ENCODE measurements at places on chromosomes 7 and 10.

- DNase-seq = no peak
These were observed 67.9 kb downstream of the DENND11 start for GRCh38 chr7:141634065-141634464.

DNA sequence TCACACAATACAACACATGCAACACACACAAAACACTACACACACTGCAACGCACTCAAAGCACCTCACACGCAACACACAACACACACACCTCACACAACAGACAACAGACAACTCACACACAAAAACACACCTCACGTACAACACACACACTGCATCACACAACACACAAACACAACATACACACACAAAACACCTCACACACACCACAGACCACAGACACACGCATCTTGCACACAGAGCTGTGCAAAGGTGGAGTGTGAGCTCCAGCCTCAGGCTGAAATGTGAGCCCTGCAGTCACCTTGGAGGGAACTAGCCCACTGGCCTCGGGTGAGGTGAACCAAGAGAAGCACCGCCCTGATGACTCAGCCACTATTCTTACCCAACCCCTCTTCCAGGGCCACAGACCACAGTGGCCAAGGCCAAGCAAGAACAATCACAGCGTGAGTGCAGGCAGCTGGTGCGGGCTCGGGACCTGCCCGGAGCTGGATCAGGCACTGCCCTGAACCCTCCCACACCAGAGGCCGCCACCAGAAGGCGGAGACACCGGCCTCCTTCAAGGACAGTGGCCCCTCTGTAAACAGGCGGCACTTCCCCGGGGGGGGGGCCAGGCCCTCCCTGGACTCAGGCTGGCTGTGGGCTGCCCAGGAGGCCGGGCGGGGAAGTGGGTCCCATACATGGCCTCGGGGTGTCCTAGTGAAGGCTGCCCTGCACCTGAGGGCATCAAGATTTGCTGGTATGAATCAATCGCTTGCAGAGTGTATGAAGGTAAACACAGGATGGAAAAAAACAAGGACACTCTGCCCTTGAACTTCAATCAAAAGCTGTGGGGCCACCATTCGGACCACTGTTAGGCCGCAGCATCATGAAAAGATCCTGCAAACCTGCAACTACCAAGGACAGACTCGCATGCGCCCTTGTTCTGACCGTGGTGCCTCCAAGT lies 106.7 kb downstream of the TNS3 start:
- peak; percentile 38 for DNase-seq

DNA sequence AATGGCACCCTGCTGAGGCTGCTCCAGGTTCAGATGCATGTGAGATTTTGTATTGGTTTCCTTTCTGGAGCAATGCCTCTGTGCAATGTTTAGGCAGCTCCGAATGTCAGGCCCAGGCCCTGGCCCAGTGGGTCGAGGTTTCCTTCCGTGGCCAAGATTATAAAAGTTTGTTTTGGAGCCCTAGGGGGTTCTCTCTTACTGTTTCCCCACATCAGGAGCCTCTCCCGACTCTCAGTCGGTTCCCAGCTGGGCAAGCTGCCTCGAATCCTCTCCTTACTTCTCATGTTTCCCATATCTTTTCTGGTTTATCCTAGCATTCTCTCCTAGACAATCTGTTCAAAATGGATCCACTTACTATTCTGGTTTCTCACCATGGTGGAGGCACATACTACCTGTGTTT lies 11.0 kb downstream of the TMEM140 start:
- DNase-seq = no peak

- no peak for DNase-seq
These were observed 27.0 kb upstream of the ZNF862 start for GRCh38 chr7:149811221-149811620.

GRCh38 chr7:26547156-26547555 lies 255.5 kb downstream of the SNX10 start:
- DNase-seq = no peak

DNA sequence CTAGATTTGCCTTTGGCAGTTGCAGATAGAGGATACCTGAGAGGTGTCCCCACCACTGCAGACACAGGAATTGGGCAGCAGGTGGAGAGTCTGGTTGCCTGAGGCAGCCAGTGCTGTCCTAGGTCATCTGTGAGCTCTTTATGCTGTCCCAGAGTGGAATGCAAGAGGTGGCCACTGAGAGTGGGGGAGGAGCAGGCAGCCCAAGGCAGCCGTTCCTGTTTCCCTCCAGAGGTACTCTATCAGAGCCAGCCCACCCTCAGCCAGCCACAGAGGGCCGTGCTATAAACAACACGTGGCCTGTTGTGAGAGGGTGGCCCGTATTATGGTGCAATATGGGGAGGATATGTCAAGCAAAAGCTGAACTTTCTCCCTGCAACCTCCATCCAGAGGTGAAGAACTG lies 8.5 kb downstream of the LRRC18 start:
- no peak for DNase-seq

GRCh38 chr7:100547872-100548271 lies 8.9 kb downstream of the AGFG2 start:
- DNase-seq = no peak

DNA sequence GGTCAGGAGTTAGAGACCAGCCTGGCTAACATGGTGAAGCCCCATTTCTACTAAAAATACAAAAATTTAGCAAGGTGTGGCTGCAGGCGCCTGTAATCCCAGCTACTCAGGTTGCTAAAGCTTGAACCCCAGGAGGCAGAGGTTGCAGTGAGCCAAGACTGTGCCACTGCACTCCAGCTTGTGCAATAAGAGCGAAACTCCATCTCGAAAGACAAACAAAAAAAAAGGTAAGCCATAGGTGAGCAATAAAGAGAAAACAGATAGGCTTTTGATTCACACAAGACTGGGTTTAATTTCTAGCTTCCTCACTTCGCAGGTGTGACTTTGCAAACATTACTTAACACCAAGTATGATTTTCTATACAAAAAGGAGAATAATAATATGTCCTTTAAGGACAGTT lies 72.3 kb upstream of the ACBD5 start:
- no peak for DNase-seq

GRCh38 chr7:158401295-158401694 lies 186.3 kb downstream of the PTPRN2 start:
- no peak for DNase-seq

DNA sequence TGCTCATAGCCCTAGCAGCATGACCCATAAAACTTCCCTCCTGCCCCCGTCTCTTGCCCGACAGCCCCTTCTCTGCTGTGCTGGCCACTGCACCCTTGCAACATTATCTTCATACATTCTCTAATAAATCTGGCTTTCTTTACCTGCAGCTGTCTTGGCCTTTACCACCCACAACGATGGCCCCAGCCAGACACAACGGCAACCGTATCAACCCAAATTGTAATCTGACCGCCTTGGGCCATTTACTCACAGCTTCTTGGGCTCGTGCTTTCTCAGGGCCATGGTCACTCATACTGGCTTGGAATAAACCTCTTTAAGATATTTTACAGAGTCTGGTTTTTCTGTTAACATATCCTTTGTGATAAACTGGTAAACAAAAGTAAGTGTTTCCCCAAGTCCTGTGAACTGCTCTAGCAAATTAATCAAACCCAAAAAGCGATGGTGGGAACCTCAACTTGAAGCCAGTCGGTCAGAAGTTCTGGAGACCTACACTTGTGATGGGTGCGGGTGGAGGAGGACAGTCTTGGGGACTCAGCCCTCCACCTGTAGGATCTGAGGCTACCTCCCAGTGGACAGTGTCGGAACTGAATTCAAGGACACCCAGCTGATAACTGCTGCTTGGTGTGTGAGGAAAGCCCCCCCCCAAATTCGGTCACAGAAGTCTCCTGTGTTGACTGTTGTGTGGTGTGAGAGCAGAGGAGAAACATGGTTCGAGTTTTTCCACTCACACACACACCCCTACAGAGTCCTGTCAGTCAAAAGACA lies 87.6 kb upstream of the ATP6V0A4 start:
- no peak for DNase-seq

- DNase-seq = no peak
These were observed 231.6 kb downstream of the TRIL start for GRCh38 chr7:28726555-28726954.

DNA sequence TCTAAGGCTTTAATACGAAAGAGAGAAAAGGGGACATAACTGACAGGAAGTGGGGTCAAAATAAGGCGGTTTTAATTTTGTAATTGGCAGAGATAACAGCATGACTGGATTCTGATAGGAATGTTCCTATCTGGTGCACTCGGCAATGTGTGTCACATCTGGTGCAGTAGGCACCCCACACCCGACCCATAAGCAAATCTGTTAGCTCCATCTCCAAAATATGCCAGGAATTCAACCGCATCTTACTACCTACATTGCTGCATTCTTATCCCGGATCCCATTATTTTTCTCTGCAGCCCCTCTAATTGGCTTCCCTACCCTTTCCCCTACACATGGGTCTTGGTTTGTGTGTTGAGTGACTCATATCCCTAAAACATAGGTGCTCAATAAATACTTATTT lies 19.1 kb upstream of the GALNT11 start:
- no peak for DNase-seq

GRCh38 chr7:50085344-50085743 lies 7.7 kb downstream of the ZPBP start:
- no peak for DNase-seq

GRCh38 chr10:10831085-10831484 lies 186.6 kb upstream of the CELF2 start:
- no peak for DNase-seq

GRCh38 chr7:33733870-33734650 lies 171.3 kb upstream of the BMPER start:
- DNase-seq = no peak

GRCh38 chr10:123236126-123236525 lies 81.9 kb downstream of the BUB3 start:
- DNase-seq = no peak

DNA sequence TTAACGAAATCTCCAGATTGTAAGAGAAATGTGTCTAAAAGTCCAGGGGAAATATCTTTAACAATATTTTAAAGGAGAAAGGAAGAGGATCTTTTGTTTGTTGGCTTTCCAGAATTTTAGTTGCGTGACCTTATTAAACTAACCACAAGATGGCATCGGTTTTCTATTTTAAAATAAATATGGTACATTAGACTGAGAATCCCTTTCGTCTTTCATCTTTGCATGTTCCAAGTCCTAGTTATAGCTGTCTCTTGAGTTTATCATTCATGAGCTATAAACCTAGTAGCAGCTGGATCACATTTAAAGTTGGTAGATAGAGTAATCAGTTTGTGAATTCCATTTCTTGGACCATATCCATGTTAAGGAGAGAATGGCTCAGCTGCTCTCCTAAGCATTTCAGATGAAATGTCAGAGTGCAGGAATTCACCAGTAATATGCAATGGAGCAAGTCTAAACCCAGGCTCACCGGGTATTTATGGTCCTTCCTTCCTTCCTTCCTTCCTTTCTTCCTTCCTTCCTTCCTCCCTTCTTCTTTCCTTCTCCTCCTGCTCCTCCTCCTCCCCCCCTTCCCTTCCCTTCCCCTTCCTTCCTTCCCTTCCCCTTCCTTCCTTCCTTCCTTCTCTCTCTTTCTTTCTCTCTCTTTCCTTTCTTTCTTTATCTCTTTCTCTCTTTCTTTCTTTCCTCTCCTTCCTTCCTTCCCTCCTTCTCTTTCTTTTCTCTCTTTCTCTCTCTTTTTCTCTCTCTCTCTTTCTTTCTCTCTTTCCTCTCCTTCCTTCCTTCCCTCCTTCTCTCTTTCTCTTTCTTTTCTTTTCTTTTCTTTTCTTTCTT lies 57.8 kb upstream of the RAB18 start:
- no peak for DNase-seq

DNA sequence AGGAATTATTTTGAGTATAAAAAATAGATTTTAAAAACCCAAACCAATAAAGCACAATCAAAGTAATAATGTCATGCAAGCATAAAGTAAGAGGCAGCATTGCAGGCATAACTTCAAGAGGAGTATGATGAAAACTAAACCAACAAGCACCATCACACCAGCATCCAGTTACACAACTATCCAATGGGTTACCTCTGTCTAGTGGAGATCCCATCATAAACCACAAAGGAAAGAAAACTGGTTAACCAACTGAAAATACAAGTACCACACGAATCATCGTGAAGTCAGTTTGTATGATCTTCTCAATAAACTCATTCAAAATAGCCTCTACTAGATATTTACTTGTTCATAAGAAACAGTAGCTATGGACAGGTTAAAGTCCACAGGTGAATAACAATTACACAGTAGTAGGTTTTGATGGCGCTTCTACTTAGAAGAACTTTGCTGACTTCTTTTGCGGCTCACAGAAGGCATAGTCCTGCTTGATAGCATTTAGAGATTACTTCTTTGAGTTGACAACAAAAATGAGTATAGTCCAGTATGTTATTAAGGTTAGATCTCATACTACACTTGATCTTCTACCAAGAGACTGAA lies 116.6 kb downstream of the MICU1 start:
- DNase-seq = no peak

DNA sequence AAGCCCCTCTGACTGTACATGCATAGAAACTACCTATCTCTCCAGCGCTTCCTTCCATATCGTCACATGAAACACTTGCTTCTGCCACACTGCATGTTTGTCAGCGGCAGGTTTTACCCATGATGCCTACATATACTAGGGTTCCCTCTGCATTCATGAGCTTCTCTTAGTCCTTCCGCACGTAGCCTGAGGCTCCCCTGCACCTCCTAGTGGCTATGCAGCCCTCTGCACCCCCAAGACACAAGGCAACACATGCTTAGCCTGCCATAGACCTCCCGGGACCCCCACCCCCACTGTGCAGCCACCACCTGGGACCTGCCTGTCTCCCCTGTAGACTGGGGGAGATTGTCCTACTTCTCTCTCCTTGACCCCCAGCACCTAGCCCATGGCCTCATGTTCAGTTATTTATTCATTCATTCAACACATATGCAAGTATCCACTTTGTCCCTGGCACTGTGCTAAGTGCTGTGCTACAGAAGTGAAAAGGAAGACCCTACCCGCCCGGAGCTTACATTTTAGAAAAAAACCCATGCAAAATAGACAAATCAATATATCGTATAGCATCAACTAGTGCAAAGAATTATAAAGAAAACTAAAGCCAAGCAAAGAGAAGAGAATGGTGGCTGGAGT lies 23.5 kb downstream of the TMEM273 start:
- DNase-seq = no peak
